ENCODE measurements at places on chromosomes 5 and 9. TPM values are rescaled to one million over a fixed set of nuclear protein-coding genes. Genes with fewer than 3 reads are reported as not detected.

Gene TMEFF1
- total RNA-seq: 13.7 TPM

Gene NR6A1
- total RNA-seq: 4.5 TPM

Gene IFNA16
- not detected for total RNA-seq

Gene GPR150
- total RNA-seq: not detected

Gene NIPBL
- total RNA-seq: 35.0 TPM

Gene OR1L4
- not detected for total RNA-seq

Gene NINJ1
- total RNA-seq: 55.4 TPM
